ENCODE measurements at places on chromosomes 7 and 10.

- no peak for DNase-seq
Observed at GRCh38 chr10:122504610-122504950, 43.2 kb downstream of the HTRA1 start.

- no peak for DNase-seq
Observed at GRCh38 chr7:155193716-155194115, 104.0 kb upstream of the INSIG1 start.

GRCh38 chr10:36089790-36090440 lies 447.8 kb upstream of the FZD8 start:
- DNase-seq: no peak

DNA sequence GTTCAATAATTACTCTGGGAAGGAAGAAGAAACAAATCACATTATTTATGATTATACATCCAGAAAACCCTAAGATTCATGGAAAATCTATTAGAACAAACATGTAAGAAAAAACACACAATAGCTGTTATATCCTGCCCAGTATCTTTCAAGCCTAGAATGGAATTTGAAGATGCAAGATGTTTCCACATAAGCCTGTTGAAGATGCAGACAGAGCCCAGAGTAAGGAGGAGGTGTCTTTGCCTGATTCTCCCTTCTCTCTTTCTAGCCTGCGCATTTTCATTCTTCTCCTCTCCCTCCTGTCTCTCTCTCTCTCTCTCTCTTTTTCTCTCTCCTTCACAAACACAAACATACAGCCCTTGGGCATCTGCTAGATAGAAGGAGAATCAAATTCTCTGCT lies 170.1 kb upstream of the INHBA start:
- DNase-seq: no peak

- no peak for DNase-seq
Observed at GRCh38 chr7:1924258-1924817, 254.3 kb downstream of the ELFN1 start.

- no peak for DNase-seq
Observed at GRCh38 chr10:2414039-2414438, 653.3 kb upstream of the PFKP start.

DNA sequence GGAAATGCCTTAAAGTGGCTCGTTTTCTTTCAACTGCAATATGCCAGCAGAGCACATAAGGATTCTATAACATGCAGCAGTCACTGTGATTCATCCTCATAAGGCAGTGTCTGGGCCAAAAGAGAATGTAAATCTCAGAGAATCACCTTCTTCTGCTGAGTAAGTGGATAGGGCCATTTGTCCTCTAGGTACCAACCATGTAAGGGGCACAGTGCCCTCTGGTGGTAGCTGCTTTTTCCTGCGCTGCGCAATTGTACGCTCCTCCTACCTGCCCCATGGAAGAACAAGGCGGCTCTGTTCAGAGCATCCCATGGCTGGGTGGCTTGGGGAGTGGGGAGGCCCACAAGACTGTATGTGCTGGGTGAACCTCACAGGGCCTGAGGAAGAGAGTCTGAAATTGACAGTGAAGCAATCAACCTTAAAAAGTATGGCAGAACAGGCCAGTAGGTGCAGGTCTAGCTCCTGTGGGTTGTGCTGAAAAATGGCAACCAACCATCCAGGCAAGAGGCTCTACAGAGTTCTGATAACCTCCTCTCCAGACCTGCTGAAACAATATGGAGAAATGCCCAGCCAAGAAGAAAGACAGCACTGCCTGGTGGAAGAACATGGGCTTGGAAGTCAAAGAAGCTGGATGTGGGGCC lies 78.6 kb upstream of the C10orf90 start:
- DNase-seq: peak; percentile 26

- DNase-seq: no peak
Observed at GRCh38 chr7:133484086-133484485, 231.2 kb downstream of the EXOC4 start.

GRCh38 chr7:127047521-127047920 lies 205.2 kb downstream of the GRM8 start:
- DNase-seq: no peak

- peak; percentile 75 for DNase-seq
Observed at GRCh38 chr10:80205477-80206276, at the start of gene ANXA11. Gene ANXA11 (minus strand): TSS chr10:80205537. CDS start chr10:80172861, 32,676 bp downstream.

- DNase-seq: peak; percentile 32
Observed at GRCh38 chr7:50266635-50267386, 37.7 kb upstream of the IKZF1 start.

- no peak for DNase-seq
Observed at GRCh38 chr7:41197769-41198168, 505.1 kb downstream of the INHBA start.

- DNase-seq: no peak
Observed at GRCh38 chr10:129094233-129094632, 372.8 kb upstream of the MGMT start.

GRCh38 chr10:50610368-50610767 lies 13.4 kb downstream of the SGMS1 start:
- no peak for DNase-seq

DNA sequence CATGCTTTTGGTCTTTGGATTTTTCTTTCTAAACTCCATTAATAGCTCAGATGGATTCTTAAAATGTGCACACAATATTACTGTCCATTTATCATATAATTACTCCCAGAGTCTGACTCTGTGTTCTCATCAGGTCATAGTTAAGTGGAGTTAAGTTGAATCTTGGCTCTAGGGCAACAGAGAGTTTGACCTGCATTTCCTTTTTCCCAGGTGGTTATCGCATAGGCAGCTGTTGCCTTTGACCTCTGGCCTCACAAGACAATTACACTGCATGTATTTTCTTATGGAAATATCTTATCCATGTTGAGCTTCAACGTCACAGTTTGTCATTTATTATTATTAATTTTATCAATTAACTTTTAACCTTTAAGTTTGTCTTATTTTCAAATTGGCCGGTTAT lies 237.5 kb upstream of the HGF start:
- DNase-seq: no peak

DNA sequence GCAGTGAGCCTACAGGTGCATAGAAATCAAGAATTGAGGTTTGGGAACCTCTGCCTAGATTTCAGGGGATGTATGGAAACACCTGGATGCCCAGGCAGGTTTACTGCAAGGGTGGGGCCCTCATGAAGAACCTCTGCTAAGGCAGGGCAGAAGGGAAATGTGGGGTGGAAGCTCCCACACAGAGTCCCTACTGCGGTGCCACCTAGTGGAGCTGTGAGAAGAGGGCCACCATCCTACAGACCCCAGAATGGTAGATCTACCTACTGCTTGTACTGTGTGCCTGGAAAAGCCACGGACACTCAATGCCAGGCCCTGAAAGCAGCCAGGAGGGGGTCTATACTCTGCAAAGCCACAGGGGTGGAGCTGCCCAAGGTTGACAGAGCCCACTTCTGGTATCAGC lies 533.5 kb downstream of the GPAM start:
- DNase-seq: no peak

DNA sequence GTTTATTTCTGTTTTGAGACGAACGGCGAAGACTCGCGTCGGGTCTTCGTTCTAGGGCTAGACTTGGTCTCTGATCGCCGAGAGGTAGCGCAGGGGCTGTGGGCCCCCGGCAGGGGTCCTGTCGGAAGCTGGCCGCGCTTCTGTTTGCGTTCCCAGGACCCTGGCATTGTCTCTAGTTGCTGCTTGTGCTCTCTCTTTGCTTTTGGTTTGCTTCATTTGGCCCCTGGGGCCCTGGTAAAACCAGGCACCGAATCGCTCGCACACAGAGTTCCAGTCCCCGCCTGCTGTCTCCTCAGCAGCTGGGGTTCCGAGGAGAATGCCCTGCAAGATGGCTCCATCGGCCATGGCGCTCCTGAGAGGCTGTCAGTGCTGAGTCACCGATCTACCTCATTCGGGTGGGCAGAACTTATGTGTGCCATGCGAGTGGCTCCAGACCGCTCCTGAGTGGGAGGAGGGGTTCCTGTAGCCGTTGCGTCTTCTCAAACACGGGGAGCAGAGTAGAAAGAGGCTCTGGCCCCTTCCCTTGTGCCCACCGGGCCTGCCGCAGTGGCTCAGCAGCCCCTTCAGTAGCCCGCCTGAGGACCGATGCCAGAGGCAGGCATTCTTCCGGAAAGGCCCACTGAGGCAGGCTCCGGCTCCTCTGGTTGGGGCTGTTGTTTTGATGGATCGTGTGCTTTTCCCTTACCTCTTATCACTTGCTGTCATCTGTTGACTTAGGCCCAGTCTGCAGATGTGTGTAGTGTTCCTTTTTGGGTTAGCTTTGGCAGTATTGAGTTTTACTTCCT lies 826 bp downstream of the CHPF2 start:
- peak; percentile 15 for DNase-seq

DNA sequence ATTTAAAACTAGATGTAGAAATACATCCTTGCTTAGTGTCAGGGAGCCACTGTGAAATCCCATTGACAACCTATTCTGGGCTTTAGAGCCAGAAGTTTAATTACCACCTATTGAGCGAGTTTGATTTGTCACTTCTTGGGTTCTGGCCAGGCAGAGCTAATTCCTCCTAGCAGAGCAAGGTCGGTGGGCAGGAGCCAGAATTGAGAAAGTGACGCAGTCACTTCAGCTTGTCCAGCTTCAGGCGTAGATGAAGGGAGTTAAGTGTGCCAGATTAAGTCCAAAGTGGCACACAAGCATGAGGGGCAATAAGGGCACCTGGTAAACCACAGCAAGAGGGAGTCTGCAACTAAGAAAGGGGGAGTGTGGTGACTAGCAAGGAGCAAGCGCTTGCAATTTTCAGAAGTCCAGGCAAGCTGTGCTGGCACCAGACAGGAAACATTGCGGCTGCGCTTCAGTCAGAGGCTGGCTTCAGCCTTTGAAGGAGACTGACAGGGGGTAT lies 119.4 kb downstream of the ST7 start:
- no peak for DNase-seq

DNA sequence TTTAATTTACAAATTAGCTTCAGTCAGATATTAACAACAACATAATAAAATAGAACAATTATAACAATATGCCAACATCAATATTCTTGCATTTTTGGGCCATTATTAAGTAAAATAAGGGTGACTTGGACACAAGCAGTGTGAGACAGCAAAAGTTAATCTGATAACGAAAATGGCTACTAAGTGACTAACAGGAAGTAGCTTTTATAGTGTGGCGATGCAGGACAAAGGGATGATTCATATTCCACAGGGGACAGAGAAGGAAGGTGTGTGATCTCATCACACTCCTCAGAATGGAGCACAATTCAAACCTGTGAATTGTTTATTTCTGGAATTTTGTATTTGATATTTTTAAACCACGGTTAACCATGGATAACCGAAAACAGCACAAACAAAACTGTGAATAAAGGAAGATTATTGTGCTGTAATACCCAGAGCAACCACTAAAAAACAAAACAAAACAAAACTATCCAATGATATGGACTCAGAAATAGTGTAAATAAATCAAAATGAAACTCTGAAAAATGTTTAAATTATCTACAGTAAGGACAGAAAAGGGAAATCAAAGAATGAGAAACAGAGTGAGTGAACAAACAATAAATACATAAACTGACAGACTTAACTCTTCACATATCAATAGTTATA lies 66.9 kb upstream of the TFEC start:
- DNase-seq: no peak

- no peak for DNase-seq
Observed at GRCh38 chr7:103996639-103997038, 7.2 kb upstream of the RELN start.

Measured in stimulated activated CD4-positive, alpha-beta T cell treated with anti-CD3 and anti-CD28 coated beads, Interleukin-1b, Interleukin-23, amount 100 ng/mL, for 1 hour (primary cell).